Non-pigmented ciliary epithelial cell (primary cell): ENCODE measurements at places on chromosomes 16 and 17.
A peak's percentile ranks its signal among the peaks of the same experiment; 100 is the strongest.

GRCh38 chr17:31877911-31878702 is 19.1 kb upstream of the COPRS start:
- peak; percentile 49 for DNase-seq

GRCh38 chr16:65869261-65869660 is 497.2 kb upstream of the CDH5 start:
- DNase-seq: no peak

DNA sequence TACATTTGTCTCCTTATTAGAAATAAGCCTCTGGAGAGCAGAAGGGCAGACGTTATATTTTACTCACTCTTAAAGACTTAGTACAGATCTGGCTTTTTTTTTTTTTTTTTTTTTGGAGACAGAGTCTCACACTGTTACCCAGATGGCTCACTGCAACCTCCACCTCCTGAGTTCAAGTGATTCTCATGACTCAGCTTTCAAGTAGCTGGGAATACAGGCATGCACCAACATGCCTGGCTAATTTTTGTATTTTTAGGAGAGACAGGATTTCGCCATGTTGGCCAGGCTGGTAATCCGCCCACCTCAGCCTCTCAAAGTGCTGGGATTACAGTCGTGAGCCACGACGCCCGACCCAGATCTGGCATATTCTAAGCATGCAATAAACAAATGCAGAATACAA is 36.4 kb upstream of the TMEM97 start:
- DNase-seq: peak; percentile 76

DNA sequence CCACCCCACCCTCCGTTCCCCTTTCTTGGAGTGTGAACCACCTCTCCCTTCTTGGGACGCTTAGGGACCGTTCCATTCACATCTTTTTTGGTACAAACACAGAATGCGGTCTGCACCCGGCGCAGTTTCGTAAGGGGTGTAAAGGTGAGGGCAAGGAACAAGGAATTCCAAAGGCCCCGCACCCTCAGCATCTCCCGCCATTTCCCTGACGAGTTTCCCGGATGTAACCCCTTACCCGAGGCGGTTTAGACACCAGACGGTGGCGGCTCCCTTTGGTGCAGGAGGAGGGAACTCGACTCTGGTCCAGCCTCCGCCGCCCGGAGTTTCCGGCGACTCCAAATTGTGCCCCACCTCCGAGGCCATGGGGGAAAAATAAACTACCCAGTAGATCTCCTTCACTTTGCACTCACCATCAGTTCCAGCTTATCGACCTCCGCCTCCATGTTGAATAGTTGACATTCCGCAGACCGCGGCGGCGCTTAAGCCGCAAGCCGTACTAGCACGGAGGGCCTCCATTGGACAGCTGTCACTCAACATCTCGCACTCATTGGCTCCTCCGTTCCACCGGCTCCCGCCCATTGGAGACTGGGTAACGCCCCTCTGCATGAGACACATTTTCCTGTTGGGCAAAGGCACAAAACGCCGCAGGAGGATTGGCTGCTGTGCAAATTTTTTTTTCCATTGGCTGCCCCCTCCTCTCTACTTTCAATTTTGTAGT is at the start of gene SKA2:
Gene SKA2, minus strand, starts transcription at position 466 of the 718 bp plus-strand sequence. Its CDS starts 23 bp downstream, at position 443.
- peak; percentile 100 for DNase-seq

GRCh38 chr17:14330492-14330962 is 29.6 kb downstream of the HS3ST3B1 start:
- no peak for DNase-seq

- DNase-seq: no peak
Observed at GRCh38 chr17:18928628-18929125, 23.3 kb upstream of the SLC5A10 start.

GRCh38 chr16:14609716-14610115 is 20.3 kb downstream of the PARN start:
- DNase-seq: no peak

GRCh38 chr17:37220607-37220953 is 155.2 kb upstream of the C17orf78 start:
- no peak for DNase-seq

- no peak for DNase-seq
Observed at GRCh38 chr17:42476411-42476810, 17.7 kb downstream of the ATP6V0A1 start.

GRCh38 chr16:87635541-87636049 is 33.3 kb downstream of the JPH3 start:
- no peak for DNase-seq

DNA sequence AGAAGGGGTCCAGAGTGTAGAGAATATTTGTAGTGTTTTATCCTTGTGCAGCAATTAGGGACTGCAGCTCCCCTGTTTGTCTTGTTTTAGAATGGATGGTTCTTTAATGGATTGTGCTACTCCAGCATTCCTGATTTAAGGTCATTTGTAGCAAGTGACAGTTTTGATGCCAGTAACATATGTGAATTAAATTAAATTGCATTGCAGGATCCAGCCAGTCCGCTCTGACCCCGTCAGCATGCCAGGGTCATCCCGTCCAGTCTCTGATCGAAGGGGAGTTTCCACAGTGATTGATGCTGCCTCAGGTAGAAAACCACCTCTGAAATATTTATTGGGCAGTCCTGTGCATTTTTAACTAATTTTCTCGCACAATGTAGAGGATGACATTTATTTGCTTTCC is 315.4 kb upstream of the TBX2 start:
- no peak for DNase-seq

DNA sequence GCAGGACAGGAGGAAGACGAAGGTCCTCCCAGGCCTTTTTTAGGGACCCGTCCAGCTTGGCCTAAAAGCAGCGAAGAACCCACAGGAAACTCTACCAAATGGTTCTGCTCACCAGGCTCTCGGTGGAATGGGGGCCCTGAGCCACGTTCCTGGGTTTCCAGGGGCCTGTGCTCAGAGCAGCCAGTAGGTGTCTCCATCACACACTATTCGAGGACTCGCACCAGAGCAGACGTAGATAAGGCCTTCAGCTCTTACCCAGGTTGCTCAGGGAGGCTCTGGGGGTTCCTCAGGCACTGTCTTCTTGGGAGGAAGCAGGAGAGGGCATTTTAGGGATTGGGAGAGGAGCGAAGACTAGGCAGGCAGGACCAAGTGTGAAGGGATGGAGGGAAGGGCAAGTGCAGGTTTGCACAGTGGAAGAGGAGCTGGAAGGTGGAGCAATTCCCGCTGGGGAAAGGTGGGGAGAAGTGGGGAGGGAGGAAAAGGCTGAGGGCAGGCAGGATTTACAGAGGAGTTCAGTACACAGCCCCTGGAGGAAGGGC is 157.1 kb downstream of the RGS9 start:
- peak; percentile 38 for DNase-seq

DNA sequence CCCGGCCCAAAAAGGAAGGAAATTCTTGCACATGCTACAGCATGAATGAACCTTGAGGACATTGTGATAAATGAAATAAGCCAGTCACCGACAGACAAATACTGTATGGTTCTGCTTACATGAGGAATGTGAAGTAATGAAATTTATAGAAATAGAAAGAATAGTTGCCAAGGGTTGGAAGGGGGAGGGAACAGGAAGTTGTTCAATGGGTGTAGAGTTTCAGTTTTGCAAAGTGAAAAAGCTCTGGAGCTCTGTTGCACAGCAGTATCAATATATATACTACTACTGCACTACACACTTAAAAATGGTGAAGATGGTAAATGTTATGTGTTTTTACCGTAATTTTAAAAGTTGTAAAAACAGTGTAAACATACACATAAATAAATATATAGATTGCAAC is 43.7 kb downstream of the PKD1L3 start:
- DNase-seq: no peak

GRCh38 chr16:72952811-72953271 is 95.1 kb downstream of the ZFHX3 start:
- peak; percentile 81 for DNase-seq

GRCh38 chr16:3256866-3257465 is 533 bp upstream of the MEFV start:
- DNase-seq: no peak

DNA sequence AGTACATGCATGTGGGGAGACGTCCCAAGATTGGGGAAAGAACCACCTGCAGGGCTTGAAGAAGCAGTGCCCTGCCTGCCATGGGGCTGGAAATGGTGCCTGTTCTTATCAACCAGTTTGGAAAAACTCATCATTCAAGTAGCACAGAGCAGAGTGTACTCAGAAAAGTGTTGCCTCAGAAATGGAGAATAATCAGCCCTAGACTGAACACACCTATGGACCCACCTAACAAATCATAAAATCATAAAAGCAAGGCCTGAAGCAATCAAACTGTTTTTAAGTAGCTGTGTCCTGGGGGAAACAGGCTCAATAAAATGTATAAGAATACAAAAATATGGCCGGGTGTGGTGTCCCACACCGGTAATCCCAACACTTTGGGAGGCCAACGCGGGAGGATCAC is 11.2 kb downstream of the QRICH2 start:
- DNase-seq: no peak

DNA sequence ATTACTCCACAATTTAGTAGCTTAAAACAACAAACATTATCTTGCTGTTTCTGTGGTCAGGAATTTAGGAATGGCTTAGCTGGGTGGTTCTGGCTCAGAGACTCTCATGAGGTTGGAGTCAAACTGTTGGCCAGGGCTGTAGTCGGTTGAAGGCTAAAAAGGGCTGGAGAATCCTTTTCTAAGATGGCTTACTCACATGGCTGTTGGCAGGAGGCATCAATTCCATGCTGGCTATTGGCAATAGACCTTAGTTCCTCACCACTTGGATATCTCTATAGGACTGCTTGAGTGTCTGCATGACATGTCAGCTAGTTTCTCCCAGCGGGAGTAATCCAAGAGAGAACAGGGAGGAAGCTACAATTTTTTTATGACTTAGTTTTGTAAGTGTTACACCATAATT is 6.6 kb upstream of the EFCAB13 start:
- no peak for DNase-seq

DNA sequence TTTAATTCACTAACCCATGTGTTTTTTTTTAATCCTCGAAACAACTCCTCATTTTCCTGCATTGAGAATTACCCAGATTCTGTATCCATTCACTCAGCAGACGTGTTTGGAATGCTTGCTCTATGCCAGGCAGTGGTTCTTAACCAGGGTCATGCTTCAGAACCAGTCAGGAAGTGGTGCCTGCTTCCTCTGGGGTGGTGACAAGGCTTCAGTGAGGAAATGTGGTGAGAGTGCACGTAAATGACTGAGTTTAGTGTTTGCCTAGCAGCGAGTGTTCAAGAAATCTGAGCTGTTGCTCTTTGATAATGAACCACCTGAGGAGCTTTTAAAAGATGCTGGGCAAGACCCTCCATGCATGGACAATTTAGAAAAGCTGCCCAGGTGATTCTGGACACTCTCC is 9.9 kb downstream of the ZFP90 start:
- DNase-seq: no peak

GRCh38 chr16:84932681-84933080 is 78.7 kb downstream of the ZDHHC7 start:
- no peak for DNase-seq

GRCh38 chr17:75454193-75454592 is 2.2 kb upstream of the TMEM94 start:
- no peak for DNase-seq

- no peak for DNase-seq
Observed at GRCh38 chr17:67867591-67867990, 42.3 kb downstream of the BPTF start.

- DNase-seq: no peak
Observed at GRCh38 chr17:40950176-40950575, 12.7 kb upstream of the KRT23 start.

- no peak for DNase-seq
Observed at GRCh38 chr16:66906916-66907836, 11.5 kb downstream of the CDH16 start.

DNA sequence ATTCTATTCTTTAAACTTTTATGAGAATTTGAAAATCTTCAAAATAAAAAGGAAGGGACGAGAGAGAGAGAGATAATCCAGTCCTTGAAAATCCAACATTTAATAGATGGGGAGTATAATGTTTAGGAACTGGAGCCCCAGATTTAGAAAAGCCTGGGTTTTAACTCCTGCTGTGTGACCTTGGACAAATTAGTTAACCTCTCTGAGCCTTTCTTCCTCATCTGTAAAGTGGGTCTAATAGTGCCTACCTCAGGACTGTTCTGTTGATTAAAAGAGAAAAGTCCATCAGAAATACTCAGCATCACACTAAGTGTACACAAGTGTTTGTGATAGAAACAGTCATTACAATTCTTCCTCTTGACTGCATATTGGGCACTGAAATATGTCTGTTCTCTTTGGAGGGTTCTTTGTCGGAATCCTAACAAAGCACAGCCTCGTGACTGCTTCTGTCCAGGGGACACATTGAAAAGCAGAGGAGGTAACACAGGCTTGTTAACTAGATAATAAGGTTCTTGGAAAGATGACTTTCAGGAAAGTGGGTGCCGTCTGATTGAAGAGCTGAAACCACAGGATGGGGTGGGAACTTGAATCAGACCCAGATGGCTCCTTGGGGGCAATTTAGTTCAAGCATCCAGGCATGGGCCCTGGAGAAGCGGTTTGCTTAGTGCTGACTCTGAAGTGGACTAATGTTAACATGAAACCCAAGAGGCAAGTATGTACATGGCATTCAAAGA is 128.2 kb downstream of the CLEC16A start:
- no peak for DNase-seq

DNA sequence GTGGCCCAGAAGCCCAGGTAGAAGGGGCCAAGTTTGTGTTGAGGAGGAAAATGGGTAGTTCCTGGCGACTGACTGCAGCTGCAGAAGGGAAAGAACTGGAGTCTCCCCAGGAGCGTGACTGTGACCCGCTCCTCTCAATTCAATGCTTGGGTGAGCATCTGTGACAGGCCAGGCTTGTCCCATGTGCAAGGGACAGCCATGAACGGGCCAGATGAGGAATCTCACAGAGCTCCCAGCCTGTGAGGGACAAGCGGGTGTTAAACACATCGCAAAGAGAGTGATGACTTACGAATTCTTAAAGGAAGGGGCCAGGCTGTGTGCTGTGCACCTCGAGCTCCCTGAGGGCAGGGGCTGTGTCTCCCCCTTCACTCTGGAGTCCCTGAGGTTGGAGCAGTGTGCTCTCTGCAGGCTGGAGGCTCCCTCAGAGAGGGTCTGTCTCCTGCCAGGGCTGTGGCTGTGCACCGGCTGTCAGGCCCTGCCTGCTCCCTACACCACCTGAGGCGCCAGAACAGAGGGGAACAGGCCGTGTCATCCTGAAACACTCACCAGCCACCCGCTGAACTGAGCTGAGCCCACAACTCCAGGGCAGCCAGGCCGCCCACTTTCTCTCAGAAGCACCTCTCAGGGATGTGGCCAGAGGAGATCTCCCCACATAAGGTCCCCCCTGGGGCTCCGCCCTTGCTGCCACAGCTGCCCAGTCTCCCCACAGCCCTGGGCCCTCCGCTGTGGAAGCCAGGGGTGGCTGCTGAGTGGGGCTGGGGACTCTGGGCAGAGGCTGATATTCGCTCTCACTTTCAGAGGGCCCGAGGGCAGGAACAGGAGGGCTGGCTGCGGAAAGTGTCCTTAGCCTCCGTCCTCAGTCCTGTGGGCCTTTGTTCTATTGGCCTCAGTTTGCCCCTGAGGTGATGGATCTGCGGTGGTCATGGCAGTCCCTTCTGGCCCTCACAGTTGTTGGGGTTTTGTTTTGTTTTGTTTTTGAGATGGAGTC is 25.7 kb upstream of the NXPH3 start:
- no peak for DNase-seq
